ENCODE measurements at places on chromosomes 4 and X. TPM values are rescaled to one million over a fixed set of nuclear protein-coding genes. Genes with fewer than 3 reads are reported as not detected.

- no peak for DNase-seq
Measured at GRCh38 chrX:72268597-72269365, 8.3 kb downstream of the RPS4X start.

GRCh38 chr4:48798117-48798516 lies 18.0 kb upstream of the FRYL start:
- DNase-seq, result no peak

DNA sequence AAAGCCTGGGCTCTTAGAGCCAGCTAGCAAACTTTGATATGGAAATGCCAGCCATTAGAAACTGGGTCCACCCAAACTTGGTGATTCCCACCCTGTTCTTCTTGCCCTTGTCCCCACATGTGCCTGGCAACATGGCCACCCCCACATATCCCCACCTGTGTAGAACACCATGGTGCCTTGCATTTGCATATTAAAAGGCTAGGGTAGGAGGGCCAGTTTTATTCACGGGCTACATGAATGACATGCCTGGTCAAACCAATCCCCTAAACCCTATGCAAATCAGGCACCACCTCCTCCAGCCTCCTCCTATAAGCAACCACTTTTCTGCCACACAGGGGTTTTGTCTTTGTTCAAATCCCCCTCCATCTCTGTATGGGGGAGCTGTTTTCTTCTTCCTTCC lies 104.9 kb downstream of the CLNK start:
- DNase-seq, result no peak

DNA sequence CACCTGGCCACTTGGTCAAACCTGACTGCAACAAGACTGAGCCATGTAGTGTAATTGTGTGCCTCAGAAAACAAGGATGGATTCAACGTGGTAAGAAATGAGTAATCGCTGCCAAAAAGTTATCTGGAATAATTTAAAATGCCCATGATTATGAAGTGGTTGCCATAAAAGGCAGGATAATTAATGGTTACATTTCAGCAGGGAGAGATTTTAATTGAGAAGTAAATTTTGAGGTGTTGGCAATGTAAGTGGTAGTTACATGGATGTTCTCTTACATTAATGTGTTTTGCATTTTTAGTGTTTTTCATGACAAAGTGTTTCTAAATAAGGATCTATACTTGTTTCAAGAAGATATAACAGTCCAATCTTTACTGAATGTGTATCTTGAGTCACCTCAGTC lies 15.7 kb downstream of the HAUS3 start:
- no peak for DNase-seq

DNA sequence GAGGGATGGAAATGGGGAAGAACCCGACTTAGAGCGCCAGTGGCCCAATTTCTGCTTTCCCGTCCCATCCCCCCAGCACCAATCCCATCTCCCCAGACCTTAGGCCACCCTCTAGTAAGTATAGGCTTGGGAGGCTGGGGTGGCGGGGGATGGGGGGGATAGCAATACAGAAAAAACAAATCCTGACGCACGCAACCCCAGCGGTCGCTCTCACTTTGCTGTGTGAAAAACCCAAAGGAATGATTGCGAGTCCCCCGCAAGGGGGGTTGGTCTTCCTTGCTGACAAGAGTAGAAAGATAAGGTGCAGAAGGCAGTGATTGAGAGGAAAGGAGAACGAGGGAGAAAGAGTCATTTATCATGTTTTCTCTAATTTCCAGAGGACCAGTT lies 863 bp downstream of the CPE start:
- no peak for DNase-seq

DNA sequence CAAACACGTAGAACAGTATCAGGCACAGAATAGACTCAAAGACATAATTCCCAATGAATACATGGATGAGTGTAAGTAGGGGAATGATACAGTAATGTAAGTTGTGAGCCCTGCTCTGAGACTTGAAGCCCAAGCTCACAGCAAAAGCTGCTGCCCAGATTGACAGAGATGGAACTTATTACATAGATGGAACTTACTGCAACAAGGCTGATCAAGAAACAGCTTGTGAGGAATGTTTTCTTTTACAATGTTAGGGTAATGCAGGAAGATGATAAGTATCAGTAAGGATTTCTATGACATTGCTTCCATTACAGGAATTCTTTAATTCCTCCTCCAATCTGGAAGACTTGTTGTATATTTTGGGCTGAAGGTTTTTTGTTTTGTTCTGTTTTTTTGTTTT lies 278.4 kb downstream of the IL15 start:
- no peak for DNase-seq

GRCh38 chr4:7034262-7035081 lies 8.7 kb upstream of the TADA2B start:
- DNase-seq, result no peak

DNA sequence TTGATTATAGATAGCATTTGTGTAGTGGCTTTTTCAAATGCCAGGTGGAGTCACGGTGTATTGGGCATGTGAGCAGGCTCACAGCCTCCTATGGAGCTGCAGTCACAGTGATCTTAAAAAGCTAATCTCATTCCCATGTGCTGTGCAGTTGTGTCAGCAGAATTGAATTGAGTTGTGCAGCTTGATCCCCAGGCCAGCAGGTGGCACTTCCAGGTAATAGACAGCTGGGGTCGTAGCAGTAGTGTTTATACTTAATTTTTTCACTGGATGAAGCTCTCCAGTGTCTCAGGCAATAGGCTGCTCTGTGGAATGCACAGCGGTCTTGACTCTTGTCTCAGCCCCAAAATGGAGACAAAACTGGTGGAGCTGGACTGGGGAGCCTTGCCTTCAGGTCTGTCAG lies 1028.1 kb downstream of the SH3BGRL start:
- no peak for DNase-seq

INTS12 gene
- total RNA-seq, result 18.9 TPM
